ENCODE measurements at places on chromosomes 12 and 14.
A peak's percentile ranks its signal among the peaks of the same experiment; 100 is the strongest.

- no peak for DNase-seq
Observed at GRCh38 chr12:8734873-8735381, 37.1 kb downstream of the RIMKLB start.

DNA sequence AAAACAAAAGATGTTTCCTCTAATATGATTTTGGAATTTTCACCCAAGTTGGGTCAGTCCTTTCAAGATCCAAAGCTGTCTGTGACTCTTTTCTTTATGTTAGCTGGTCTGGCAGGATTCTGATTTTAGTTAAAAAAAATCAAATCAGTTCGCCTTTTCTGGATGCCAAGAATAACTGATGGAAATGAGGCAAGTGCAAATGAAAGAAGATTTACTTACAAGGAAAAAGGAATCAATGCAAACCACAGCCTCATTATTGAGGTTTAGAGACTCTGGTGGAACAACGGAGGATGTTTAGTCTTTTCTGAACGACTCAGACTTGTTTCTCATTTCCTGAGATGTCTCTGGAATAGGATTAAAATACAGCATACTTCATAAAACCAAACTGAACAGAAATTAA, 117.0 kb upstream of the DYRK2 start:
- DNase-seq, result no peak

- DNase-seq, result no peak
Observed at GRCh38 chr14:99055816-99056215, 216.2 kb downstream of the BCL11B start.

- DNase-seq, result no peak
Observed at GRCh38 chr14:82492157-82492556, 958.5 kb upstream of the SEL1L start.

DNA sequence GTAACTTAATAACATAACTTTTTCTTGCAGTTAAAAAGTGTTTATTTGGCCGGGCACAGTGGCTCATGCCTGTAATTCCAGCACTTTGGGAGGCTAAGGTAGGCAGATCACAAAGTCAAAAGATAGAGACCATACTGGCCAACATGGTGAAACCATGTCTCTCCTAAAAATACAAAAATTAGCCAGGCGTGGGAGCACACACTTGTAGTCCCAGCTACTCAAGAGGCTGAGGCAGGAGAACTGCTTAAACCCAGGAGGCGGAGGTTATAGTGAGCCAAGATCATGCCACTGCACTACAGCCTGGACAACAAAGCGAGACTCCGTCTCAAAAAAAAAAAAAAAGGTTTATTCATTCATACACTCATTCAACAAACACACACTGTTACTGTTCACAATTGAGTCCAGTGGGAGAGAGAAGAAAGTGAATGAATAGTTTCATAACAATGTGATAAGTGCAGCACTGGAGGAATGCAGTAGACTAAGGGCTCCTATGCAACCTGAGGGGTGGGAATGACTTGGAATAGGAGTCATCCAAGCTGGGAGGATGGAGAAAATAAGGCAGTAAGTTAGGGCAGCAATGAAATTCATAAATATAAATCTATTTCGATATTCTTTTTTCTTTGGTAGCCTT, 19.8 kb downstream of the DAD1 start:
- no peak for DNase-seq

- DNase-seq, result no peak
Observed at GRCh38 chr12:132236129-132236929, 92.1 kb downstream of the NOC4L start.

DNA sequence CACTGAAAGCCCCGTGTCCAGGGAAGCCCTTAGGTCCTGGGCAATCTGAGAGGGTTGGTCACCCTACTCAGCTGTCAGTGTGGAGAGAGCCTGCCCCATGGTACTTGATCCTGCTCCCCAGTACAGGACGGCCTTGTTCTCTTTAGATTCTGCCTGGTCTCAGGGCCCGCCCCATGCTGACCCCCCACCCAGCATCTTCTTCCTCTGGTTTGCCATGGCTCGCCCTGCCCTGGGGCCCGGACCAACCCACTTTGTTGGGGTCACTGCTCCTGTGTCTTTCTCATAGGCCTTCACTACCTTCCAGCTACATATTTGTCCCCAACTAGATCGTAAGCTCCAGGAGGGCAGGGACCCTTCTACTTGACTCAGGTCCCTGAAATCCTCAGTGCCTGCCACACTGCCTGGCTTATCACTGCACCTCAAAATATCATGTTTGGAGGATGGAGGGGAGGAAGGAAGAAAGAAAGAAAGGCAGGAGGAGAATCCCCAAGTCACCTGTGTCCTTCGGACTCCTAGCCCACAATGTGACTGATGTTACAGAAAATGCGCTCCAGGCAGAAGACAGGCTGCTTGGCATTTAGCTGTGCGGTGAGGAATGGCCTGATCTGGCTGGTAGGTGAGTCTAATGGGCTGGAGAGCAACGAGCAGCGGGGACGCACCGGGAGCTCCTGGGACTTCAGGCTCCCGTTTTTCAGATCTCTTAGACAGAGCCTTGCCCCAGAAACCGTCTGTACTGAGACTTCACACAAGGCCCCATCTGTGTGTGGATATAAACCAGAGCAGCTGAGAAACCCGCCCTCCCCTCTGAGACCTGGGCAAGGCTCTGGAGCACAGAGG, 66.1 kb downstream of the C14orf132 start:
- no peak for DNase-seq

DNA sequence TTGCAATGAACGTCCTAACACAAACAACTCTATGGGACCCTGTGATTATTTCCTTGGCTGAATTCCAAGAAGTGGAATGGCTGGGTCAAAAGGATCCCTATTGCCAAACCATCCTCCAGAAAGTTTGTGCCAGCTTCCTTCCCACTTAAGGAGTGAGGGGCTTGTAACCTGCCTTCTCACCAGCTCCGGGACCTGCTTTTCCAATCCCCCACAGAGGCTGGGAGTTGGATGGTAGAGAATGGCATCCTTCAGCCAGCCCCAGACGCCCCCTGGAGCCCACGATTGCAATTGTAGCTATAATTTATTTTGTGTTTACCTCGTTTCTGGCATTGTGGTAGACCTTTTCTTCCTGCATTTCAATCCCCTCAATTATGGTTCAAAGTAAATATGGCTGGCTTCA, 9.7 kb upstream of the ZDHHC22 start:
- peak; percentile 27 for DNase-seq

GRCh38 chr12:39581592-39581991, 38.0 kb downstream of the ABCD2 start:
- DNase-seq, result no peak

- no peak for DNase-seq
Observed at GRCh38 chr12:116150001-116150400, 127.5 kb downstream of the MED13L start.

- DNase-seq, result peak; percentile 34
Observed at GRCh38 chr12:120584343-120585149, 3.3 kb upstream of the POP5 start.

DNA sequence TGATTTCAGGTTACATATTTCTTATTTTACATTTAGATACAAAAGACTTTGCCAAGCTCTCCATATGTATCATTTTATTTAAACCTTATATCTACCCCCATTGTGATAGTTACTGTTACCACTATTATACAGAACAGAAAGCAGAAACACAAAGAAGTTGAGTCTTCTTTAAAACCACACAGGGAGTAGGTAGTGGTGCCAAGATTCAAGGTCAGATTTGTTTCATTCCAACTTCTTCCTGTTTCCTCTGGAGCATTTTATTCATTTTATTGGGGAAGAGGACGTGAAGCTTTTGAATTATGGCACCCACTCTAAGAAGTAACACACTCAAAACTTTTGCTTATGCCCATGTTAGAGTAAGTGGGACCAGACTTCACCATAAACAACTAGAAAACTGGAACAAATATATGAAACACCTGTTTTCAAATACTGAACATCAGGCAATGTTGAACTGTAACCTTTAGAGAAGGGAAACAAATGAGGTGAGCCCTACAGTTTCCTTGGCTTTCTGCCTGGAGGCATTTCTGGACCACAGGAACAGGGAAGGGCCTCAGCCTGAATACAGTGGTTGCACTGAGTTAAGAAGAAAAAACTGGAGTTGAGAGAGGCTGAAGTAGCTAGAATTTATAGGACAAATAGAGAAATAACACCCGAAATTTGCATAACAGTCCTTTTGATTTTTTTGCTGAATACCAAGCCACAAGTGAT, 160.4 kb upstream of the SSTR1 start:
- DNase-seq, result no peak

DNA sequence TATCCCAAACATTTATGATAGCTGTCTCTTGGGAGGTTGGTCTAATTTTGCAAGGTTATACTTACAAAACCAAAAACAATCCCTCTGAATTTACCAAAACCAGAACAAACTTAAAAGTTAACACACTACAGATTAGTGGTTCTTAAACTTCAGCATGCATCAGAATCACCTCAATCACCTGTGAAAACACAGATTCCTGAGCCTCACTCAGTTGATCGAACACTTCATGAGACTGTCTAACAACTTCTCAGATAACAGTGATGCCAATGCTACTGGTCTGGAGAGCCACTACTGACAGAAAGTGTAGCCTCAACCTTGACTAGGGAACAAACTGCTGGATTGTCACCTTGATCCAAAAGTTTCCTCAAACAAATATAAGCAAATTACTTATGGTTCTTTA, 44.2 kb downstream of the ATP2B1 start:
- no peak for DNase-seq

DNA sequence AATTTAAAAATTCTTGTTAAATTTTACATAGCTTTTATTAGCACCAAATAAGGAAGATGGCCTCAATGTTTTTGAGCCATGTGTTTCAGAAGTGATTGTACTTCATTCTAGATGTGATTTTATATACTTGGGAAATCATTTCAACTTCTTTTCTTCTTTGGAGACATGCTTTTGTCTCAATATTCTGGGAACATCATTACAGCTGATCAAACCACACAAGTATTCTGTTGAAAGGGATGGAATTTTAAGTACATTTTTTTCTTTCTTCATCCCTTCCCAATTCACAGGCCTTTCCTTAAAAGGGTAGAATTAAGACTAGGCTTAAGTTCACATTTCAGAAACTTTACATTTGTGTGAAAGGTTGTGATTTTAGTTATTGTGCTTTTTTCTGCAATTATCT, 66.4 kb downstream of the PAPOLA start:
- DNase-seq, result no peak

GRCh38 chr12:6292606-6293005, 17.9 kb upstream of the PLEKHG6 start:
- DNase-seq, result no peak

- DNase-seq, result no peak
Observed at GRCh38 chr12:13503094-13503835, 306.7 kb downstream of the EMP1 start.

- peak; percentile 66 for DNase-seq
Observed at GRCh38 chr14:43418324-43418723, 1088.8 kb downstream of the FSCB start.

DNA sequence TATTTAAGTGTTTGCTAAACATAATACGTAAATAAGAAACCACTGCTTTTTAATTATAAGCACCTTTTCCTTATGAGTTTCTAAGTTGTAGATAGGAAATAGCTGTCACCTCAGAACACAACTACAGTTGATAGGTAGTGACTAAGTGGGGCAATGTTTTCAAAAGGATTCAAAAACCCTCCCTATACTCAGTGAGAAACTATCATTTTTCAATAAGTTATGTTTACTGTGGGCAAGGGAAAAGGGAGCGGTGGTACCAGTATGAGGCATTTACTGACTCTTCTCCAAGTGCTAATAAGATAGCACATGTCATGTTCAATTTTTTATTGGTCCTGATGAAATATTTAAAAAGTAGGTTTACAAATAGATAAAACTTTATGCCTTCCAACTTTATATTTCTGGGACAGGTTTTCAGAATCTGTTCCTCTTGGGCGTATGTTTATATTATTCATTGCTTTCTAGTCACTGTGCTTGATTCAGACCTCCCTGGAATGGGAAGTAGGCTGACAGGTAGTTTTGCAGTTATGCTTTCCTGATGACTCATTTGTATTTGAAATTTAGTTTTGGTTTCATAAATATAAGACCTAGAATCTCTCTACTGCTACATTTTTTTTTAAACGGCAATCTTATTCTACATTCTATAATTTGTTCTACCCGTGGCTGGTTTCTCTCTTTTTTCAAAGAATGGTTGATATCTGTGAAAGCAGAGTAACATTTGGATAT, 153.1 kb downstream of the TMEM117 start:
- DNase-seq, result no peak

GRCh38 chr12:12701457-12701856, 5.5 kb upstream of the GPR19 start:
- DNase-seq, result no peak

DNA sequence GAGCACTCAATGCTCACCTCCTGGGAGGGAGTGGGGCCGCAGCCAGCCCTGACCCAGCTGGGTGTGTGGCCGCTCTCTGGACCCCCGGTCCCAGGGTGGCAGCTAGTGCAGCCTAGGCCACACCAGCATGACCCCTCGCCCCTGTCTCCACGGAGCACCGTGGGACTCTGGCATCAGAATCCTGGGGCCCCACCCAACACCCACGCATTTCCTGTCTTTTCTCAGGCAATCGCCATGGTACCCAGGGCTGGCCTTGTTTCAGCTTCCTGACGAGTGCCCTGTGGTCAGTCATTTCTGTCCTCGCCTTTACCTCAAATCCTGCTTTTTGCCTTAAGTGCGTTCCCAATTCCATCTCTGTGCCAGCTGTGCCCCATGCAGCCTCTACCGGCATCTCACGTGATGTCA, 15.9 kb downstream of the PACS2 start:
- DNase-seq, result no peak

GRCh38 chr12:92556141-92556540, 146.6 kb upstream of the PLEKHG7 start:
- no peak for DNase-seq

GRCh38 chr14:74324931-74325361, 22.2 kb upstream of the ABCD4 start:
- peak; percentile 63 for DNase-seq

- no peak for DNase-seq
Observed at GRCh38 chr12:50679612-50680011, 84.3 kb upstream of the ATF1 start.

GRCh38 chr12:104598342-104599271, 141.9 kb downstream of the CHST11 start:
- peak; percentile 17 for DNase-seq

DNA sequence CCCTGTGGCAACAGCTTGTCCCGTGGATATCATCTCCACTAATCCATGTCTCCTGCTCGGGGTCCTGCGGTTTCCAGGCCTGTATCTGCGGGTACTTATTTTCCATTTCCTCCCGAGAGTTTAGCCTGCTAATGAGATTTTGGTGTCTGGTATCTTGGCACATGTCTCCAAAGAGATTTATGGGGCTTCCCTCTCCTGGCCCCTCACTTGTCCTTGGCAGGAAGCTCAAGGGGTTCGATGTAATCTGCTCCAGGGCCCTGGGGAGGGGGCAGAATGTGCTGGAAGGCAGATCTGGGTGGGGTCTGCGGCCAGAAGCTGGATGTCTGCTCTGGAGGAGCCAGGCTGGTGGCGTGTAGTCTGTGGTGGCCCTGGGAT, 85.7 kb downstream of the KIF26A start:
- DNase-seq, result no peak

GRCh38 chr12:132404951-132405741, 75.8 kb upstream of the GALNT9 start:
- peak; percentile 35 for DNase-seq

- DNase-seq, result peak; percentile 62
Observed at GRCh38 chr12:112096070-112096469, 12.5 kb downstream of the NAA25 start.

GRCh38 chr12:14561677-14562238, 5.9 kb downstream of the PLBD1 start:
- DNase-seq, result no peak

Measured in Kasumi-1 (cell line).